NCI-H1436 (cell line): ENCODE measurements at places on chromosomes 7 and 10.

DNA sequence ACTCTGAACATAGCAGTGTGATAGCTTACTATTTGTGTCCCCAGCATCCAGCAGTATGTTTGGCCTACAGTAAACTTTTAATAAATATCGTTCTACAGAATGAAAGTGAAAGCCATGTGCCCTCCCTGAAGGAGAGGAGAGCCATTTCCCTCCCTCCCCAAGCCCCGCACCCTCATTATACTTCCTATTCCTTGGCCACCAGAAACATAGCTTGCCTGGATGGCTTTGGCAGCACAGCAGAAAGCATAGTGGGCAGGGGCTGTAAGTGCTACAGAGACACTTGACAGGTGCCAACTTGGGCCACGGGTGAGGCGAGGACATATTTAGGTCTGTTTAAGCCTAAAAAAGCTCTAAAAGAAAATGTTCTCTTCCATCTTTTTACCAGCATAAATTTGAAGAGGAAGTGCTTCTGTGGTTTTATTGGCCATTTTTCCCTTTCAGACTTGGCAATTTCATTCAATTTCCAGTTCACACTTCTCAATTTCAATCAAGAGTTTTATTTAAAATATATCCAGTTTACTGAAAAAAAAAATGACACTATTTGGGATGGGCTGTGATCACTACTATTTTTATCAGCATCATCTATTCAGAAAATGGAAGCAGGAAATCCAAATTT lies 12.7 kb downstream of the HHEX start:
- no peak for DNase-seq

DNA sequence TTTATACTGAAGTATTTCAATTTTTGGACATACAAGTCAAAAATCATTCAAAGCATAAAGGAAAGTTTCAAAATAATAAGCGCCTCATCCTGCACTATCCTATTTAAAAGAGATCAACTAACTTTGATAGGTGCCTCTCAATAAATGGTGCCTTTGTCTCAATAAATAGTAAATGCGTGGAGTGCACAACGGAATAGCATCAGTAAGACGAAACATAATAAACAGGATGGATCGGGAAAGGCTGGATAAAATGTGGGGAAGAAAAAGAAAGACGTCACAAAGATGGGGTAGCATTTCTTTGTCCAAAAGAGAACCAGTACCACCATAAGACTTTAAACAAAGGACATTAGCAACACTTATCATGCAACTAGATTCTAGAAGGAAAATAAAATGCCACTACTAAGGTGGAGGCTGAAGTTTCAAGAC lies 571 bp upstream of the PRKAR2B start:
- no peak for DNase-seq

DNA sequence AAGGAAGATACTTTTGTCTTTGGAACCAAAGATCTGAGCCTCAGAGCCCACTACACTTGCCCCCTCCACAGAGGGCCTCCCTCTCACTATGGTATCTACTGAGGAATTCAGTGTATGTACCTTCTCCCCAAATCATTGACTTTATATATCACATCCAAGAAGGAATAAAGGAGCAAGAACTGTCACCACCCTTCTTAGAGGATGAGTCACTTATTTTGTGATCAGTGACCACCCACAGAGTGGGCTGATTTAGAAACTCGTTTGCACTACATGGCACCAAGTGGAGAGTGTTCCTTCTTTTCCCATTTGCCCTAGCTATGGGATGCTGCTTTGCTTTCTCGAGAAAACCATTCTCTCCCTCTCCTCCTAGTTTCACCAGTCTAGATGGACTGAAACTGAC lies 5.7 kb downstream of the TMEM243 start:
- no peak for DNase-seq

DNA sequence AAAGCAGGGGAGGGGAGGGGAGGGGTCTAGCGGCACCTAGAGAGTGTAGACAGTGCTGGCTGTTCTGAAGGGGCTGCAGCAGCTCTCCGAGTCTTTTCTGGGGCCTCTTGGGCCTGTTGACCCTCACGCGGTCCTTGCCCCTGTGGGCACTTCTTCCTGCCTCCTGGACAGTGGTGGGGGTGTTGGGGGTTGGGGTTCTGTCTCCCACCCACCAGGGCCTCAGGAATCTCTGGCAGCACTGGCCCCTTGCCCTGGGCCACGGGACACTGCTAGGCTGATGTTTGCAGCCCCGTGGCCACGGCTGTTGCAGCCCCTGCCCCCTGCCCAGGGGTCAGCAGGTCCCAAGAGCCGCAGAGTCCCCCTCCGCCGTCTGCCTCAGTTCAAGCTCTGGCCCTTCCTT lies 68.9 kb upstream of the INPP5A start:
- no peak for DNase-seq

DNA sequence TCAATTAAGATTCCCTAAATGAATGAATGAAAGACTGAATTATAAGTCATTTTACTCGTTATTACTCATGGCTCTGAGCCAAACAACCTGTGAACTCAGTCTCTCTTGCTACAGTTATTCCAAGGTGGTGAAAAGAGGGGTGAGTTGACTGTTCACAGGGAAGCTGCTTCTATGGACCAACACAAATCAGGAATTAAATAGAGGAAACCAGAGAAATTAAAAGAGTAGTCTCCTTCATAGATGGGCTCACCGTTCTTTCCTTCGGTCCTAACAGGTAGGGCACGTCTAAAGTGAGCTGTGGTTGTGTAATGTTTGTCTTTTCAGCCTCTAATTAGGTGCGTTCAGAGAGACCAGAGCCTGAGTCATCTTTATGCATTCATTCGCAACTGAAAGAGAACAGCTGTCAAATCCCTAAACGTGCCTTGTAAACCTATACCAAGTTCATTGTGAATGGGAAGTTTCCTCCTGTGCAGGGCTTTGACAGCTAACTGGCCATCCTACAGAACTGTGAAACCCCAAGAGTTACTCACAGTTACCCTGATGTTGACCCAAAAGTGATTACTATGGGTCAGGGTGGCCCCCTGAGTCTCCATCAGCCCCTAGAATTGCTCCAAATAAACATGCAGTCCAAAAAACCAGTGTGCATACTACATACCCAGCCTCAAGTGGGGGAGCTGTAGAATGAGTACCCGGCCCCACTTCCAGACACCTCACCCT lies 18.2 kb upstream of the C10orf53 start:
- DNase-seq = no peak

DNA sequence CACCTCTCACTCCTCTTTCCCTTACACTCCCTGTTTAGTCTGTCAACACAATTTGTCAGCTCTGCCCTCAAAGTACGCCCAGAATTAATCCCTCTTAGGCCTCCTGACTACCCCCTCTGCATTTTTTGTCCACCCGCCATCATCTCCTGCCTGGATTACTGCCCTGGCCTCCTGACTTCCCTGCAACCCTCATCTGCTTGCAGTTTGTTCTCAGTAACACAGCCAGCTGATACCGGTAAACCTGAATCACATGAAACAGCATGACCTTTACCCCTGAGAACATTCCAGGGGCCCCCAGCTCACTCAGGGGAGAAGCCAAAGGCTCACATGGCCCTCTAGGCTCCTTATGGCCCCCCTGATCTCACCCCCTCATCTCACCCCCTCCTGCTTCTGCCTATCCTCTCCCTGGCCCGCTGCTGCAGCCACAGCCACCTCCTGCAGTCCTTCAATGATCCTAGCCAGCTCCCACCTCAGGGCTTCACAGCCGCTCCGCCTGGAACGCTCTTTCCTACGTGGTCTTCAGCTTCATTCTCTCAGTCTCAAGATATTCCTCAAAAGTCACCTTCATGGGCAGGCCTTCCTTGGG lies 8.9 kb downstream of the C10orf53 start:
- DNase-seq = no peak

DNA sequence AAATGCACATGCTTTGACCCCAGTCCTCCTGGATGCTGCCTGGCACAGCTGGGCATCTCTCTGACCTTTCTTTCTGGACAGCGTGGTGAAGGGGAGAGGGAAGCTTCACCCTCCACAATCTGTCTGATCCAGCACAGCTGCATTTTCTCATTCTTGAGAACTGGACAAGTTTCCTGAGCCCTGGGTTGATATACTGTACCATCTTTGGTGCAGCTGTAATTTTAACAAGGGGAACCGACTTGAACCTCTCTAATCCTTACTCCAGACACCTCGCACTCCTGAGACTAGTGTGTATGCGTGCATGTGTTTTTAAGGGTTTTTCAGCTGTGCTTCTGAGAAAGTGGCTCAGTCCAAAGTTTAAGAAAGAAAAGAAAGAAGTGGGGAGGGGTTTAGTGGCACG lies 655.7 kb downstream of the INHBA start:
- DNase-seq = no peak

GRCh38 chr7:103121641-103122040 lies 27.3 kb downstream of the NAPEPLD start:
- no peak for DNase-seq

DNA sequence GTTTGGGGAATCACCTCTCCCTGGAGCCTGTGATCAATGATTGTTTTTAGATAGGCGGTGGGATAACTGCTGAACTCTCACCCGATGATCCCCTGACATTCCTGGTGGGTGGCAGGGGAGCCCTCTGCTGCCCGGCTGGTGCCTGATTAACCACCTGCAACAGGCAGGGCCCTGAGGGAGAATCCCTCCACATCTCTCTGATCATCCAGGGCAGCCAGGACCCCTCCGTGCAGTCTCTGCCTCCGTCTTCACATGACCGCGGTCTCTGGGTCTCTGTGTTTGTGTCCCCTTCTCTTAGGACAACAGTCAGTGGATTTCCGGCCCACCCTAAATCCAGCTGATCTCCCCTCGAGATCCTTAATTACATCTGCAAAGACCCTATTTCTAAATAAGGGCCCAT lies 17.4 kb downstream of the CALML5 start:
- no peak for DNase-seq

DNA sequence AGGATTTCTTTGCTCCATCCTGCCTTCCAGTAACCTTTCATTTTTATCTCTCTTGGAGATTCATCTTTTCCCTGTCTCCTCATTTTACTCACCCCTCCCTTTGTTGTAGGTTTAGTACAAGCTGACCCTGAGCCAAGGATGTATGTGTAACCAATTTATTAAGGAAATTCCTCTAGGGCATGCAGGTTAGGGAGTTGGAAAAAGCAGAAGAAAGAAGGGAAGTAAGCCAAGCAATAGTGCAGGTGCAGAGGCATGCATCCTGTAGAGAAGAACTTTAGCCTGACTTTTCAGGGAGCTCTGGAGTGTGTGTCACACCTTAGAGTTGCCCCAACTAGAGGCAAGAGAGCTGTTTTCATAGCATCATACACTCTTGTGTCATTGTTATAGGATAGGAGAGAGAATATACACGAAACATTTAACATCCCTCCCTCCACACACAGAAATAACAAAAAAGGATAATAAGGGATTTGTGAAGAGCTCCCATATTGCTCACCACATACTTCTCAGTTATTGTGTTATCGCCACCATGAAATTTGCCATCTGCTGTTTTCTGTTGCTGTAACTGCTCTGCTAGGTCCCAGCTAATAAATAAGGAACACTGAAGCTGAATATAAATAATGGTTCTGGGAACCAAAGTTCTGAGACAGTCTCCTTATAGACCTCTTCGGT lies 21.8 kb upstream of the SEMA3C start:
- DNase-seq = no peak

DNA sequence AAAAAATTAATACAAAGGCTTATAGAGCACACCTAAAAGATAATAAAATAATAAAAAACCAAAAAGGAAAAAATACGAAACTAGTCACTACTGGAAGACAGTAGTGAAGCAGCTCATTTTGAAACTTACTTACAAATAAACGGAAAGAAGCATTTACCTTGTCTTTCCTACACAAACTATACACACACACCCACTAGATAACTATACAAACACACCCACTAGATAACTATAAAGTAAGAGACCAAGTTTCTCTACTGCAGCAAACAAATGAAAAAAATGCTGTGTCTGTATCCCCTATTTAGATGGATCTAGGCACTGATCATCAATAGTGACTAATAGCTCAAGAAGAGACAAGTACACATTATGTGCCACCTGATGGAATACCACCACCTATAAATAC lies 49.2 kb downstream of the KIF5B start:
- DNase-seq = no peak

- DNase-seq = no peak
Measured at GRCh38 chr7:52254396-52255010, 780.9 kb upstream of the POM121L12 start.

DNA sequence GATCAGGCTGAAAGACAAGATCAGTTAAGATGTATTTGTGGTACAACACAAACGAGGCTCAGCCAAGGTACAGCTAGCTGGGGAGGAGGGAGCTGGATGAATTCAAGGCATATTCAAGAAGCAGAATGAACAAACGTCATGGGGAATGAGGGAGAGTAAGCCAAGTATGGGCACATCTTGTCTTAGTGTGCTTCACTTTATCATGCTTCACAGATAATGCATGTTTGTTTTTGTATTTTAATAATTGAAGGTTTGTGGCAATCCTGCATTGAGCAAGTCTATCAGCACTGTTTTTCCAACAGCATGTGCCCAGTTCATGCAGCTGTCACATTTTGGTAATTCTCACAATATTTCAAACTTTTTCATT lies 135.4 kb downstream of the HIBADH start:
- DNase-seq = no peak

DNA sequence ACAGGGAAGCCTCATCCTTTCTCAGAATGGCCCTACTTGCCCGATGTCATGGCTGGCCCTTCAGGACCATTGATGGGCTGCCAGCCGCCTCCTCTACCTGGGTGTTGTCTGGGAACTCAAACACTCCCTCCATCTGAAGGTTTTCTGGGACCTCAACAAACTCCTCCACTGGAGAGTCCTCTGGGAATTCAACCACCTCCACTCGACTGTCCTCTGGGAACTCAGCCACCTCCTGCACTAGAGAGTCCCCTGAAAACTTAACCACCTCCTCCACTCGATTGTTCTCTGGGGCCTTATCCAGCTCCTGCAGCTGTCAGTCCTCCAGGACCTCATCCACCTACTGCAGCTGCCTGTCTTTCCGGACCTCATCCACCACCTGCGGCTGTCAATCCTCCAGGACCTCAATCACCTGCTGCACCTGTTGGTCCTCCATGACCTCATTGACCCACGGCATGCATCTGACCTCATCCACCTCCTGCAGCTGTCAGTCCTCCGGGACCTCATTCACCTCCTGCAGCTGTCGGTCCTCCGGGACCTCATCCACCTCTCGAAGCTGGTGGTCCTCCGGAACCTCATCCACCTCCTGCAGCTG lies 37.1 kb downstream of the MAT1A start:
- no peak for DNase-seq

DNA sequence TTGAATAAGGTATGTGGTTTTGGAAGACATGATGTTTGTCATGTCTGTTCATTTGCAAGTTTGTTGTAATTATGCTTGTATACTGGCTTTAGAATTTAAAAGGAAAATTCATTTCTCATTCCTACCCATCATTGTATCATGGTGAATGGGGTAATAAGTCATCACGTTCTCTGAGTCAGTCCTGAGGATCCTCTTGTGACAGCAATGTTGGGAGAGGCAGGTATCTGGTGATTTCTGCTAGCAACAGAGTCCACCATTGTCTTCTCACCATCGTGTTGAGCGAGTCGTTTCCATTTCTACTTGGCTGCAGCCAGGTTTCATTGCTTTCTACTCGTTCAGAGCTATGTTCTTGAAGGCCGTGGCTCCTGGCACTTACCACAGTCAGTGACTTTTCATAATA lies 16.3 kb downstream of the CUL1 start:
- DNase-seq = no peak
